Posterior vena cava (tissue), 2 donors: ENCODE measurements at places on chromosomes 7 and 10. TPM values are rescaled to one million over a fixed set of nuclear protein-coding genes. Genes with fewer than 3 reads are reported as not detected.

DNA sequence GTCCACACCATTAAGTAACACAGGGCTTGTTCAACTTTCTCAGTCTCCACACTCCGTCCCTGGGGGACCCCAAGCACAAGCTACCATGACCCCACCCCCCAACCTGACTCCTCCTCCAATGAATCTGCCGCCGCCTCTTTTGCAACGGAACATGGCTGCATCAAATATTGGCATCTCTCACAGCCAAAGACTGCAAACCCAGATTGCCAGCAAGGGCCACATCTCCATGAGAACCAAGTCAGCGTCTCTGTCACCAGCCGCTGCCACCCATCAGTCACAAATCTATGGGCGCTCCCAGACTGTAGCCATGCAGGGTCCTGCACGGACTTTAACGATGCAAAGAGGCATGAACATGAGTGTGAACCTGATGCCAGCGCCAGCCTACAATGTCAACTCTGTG, 81.1 kb upstream of the SAMD8 start:
- no peak for DNase-seq

- peak; percentile 99 for DNase-seq
These were observed at the start of gene EIF4H for GRCh38 chr7:74173866-74174605. TSS of gene EIF4H (plus strand) at chr7:74174356. CDS start at chr7:74174384, 28 bp downstream.

- DNase-seq = no peak
These were observed 59.5 kb downstream of the ST8SIA6 start for GRCh38 chr10:17394854-17395253.

- DNase-seq = no peak
These were observed 162.8 kb downstream of the CYP26A1 start for GRCh38 chr10:93236393-93237040.

GRCh38 chr10:108872854-108873253, 1050.5 kb downstream of the XPNPEP1 start:
- DNase-seq = no peak

GRCh38 chr7:37912756-37913155, 3.9 kb downstream of the SFRP4 start:
- DNase-seq = no peak

NCAPG2 gene
- 6.4 TPM for total RNA-seq

ANKRD30A gene
- total RNA-seq = not detected
